Myometrial cell (primary cell): ENCODE measurements at places on chromosomes 2 and 18. TPM values are rescaled to one million over a fixed set of nuclear protein-coding genes. Genes with fewer than 3 reads are reported as not detected.

RFTN2 gene
- total RNA-seq: 0.29 and 1.9 TPM in 2 replicates

SCN2A gene
- total RNA-seq: 2.0 and 9.0 TPM in 2 replicates

ASXL3 gene
- total RNA-seq: 0.35 TPM in 1 of 2 replicates, not detected in the other

CYP27A1 gene
- total RNA-seq: 19.3 and 20.4 TPM in 2 replicates

BOLL gene
- total RNA-seq: not detected in 2 replicates

G6PC2 gene
- total RNA-seq: not detected in 2 replicates

BMP10 gene
- total RNA-seq: not detected in 2 replicates

HOXD12 gene
- not detected in 2 replicates for total RNA-seq

VIL1 gene
- total RNA-seq: not detected in 2 replicates

PPIG gene
- total RNA-seq: 12.4 and 20.6 TPM in 2 replicates

WIPF1 gene
- 11.3 and 13.8 TPM in 2 replicates for total RNA-seq

SGPP2 gene
- total RNA-seq: not detected in 2 replicates

ST6GAL2 gene
- 0.18 and 0.58 TPM in 2 replicates for total RNA-seq

LINC00305 gene
- not detected in 2 replicates for total RNA-seq

QPCT gene
- total RNA-seq: 21.3 and 22.5 TPM in 2 replicates

HOXD3 gene
- total RNA-seq: 0.18 and 1.7 TPM in 2 replicates

IL1R1 gene
- 40.1 and 44.3 TPM in 2 replicates for total RNA-seq

TMEM131 gene
- 10.4 and 16.7 TPM in 2 replicates for total RNA-seq

MARS2 gene
- total RNA-seq: 1.9 and 3.7 TPM in 2 replicates

DIPK1C gene
- not detected in 2 replicates for total RNA-seq

RGPD4 gene
- total RNA-seq: not detected in 2 replicates

AOX1 gene
- total RNA-seq: 116 and 131 TPM in 2 replicates

ERICH2 gene
- total RNA-seq: not detected in 2 replicates

LIPG gene
- 2.9 and 5.8 TPM in 2 replicates for total RNA-seq

WDSUB1 gene
- total RNA-seq: 3.2 and 5.2 TPM in 2 replicates

ARHGAP28 gene
- 4.1 and 7.5 TPM in 2 replicates for total RNA-seq

GPR45 gene
- total RNA-seq: not detected in 2 replicates
